ENCODE measurements at places on chromosomes 3 and 15. TPM values are rescaled to one million over a fixed set of nuclear protein-coding genes. Genes with fewer than 3 reads are reported as not detected.

The SH3GL3 gene
- total RNA-seq = not detected

The CDC25A gene
- 9.7 TPM for total RNA-seq

The ITIH1 gene
- total RNA-seq = not detected

The H1-8 gene
- total RNA-seq = not detected

The CYP11A1 gene
- not detected for total RNA-seq

The PLEKHO2 gene
- 72.1 TPM for total RNA-seq

The NR2E3 gene
- total RNA-seq = 0.10 TPM

The MST1R gene
- 0.18 TPM for total RNA-seq

The KNL1 gene
- total RNA-seq = 4.2 TPM

The ZIC1 gene
- 0.06 TPM for total RNA-seq

The GOLGA8A gene
- total RNA-seq = 13.2 TPM

The OR5K2 gene
- not detected for total RNA-seq

Data from glomerular endothelial cell (primary cell).